ENCODE measurements at places on chromosomes 5 and 9.

GRCh38 chr9:68509689-68510088 lies 31.0 kb downstream of the TMEM252 start:
- DNase-seq, result no peak

DNA sequence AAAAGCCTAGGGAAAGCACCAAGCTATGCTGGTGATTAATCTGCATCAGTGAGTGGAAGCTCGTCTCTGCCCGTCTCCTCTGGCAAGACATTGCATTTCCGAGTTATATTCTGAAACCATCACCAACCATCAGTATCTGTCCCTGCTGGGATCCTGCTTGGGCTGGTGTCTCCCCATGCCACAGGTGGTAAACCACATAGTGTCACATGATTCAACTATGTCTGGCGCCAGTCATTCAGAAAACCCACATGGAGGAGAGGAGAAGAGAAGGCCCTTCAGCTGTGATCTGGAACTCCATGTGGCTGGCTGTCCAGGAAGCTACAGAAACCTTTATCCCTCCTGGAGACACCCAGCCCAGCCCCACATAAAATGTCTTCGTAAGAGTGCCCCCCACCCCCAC lies 4.8 kb downstream of the IL9 start:
- no peak for DNase-seq

DNA sequence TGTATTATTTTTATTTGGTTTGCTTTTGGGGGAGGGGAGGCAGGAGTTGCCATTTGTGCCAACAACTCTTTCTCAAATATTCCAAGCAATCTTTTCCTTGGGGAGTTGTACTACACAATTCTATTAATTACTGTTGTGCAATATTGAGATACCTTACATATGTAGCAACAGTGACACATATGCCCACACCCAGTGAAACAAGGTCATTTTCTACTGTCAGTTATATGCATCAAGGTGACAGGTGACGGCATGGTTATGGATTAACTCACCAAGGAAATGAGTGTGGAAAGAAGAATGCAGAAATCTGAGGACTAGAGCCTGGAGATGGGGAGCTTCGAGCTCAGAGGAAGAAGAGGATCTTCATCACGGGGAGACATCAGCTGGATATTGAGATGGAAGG lies 17.9 kb upstream of the MSMP start:
- no peak for DNase-seq

DNA sequence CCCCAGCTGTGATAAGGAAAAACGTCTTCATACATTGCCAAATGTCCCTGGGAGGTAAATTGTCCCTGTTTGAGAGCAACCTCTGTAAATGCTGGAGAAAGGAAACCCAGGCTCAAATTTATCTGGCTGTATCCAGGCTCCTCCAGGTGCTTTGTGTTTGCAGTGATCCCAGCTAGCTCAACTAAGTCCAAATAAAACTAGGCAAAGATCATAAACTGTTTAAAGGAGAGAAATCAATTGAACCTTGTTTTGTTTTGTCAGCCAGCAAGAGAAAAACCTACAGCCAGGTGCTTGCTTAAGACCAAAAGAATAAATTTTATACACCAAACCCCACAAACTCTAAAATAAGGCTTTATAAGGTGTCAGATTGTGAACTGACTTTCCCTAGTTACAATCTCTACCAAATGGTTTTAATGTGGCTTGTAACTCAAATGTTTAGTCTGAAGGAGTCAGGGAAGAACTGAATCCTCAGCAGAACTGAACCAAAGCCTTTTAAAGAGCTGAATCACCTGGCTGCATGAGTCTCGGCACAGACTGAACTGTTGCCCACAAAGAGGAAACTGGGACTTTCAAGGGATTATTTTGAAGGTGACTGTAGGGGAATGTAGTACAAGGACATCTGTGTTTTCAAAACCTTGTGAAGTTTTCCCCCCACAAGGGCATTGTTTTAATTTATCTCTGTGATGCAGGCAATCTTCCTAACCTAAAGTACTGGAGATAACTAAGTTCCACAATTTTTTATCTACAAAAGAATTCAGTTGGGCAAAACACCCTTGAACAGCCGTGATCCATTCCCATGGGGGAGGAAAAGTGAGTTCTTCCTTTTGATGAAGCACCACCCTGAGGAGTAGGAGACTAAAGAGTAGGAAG lies 201.7 kb upstream of the TARS1 start:
- DNase-seq, result no peak

DNA sequence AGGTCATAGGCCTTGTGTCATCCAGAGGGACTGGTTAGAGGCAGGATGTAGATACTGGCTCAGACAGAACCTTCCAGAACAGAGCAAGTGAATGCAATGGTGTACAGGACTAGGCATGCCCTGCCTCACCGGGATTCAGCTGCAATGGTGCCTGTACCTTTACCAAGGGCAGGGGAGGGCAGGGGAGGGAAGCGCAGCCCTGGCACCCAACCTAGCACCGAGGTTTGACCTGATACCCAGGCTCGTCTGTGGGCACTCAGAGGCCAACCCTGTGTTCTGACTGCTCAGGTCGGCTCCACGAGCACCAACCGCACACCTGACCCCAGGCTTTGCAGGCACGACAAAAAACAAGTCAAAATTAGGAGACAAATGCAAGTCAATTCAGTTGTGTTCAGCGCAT lies 47.3 kb upstream of the GFPT2 start:
- DNase-seq, result no peak

- no peak for DNase-seq
Measured at GRCh38 chr5:62263401-62263800, 42.6 kb upstream of the KIF2A start.

DNA sequence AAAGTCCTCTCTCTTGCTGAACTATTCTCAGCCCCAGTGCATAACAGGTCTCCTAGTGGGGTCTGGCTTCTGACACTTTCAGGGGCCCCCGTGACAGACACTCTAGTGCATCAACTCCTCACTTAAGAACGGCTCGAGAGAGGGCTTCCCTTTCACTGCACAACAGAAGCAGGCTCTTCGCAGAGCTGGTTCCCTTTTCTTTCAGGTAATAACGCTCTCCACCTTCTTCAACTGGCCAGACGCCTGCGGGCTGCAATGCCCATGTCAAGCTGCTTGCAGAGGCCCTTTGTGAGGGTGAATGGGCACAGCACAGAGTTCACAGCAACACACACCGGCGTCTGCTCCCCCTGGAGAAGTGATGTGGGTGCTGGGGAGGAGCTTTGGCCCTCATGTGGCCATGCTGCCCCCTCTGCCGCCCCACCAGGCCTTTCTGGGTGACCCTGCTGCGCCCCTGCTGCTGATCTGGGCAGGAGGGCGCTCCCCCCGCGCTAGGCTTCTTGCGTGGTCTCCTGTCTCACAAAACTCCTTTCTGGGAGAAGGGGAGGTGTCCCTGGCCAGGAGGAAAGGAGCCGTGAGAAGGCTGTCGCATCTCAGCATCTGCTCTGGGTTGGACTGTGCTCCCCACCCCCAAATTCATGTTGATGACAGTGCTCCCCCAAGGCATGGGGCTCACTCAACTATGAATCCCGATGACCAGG lies 2.4 kb downstream of the MRPL36 start:
- DNase-seq, result no peak

DNA sequence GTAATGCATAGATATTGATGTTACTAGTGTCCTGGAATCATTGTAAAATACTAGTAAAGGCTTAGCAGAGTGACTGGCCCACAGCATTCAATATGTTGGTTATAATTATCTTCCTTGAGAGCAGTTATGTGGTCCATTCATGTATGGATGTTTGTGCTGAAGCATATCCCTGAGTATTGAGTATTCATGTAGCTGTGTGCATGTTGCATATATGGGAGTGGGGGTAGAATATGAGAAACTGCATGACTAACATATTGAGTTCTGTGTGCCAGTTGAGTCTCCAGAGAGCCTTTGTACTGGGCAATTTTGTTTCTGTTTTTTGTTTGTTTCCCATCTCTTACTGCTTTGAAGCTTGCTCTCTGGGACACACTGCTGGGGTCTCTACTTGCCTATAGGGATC lies 222.7 kb upstream of the TRIM32 start:
- no peak for DNase-seq

GRCh38 chr9:129027685-129028191 lies 393 bp downstream of the SH3GLB2 start:
- DNase-seq, result no peak

GRCh38 chr5:72691751-72692150 lies 124.7 kb upstream of the TNPO1 start:
- DNase-seq, result no peak

DNA sequence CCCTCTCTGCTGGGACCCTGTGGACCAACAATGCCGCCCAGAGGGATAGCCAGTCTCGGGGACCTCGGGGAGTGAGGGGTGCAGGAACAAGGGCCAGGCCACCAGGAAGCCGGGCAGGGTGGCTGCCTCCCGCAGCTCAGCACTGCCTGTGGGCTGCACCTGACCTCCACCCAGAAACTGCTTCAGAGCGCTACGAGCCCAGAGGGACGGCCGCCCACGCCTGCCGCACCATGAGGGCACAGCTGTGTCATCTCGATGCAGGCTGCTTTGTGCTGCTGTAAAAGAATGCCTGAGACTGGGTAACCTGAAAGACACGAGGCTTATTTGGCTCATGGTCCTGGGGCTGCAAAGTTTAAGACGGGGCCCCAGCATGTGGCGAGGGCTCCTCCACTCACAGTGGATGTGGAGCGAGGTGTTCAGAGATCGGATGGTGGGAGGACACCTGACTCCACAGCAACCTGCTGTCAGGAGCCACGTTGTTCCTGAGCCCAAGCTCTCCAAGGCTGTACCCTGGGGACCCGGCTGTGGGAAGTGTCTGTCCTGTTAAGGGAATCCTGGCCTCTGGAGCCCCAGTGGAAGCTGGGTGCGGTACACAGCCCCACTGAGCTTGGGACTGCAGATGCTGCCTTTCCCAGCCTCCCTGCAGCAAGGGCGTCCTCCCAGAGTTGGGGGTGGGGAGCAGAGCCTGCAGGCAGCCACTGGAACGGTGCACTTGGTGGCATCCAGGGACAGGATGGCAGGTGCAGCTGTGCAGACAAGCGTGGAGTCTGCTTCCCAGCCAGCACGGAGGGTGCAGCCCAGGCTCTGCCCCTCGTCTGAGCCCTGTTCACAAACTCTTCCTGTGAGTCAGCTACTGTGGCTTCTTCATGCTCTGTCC lies 11.8 kb upstream of the ZDHHC11 start:
- no peak for DNase-seq

- DNase-seq, result no peak
Measured at GRCh38 chr5:96946381-96946780, 10.5 kb downstream of the LNPEP start.

DNA sequence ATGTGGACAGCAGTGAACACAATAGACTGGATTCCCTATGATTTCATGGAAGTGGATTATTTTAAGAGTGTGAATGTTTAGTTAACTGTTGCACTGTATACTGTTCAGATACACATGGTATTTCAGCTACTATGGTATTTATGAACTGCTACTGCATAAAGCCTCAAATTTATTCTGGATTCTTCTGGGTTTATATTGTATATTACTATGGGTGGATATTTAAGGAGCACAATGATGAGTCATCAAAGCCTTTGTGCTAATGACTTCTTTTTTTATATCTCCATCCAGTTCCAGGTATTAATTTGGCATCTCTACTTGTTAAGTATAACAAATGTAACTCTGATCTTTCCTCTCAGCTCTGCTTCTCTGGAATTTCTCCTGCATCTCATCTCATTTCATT lies 6.8 kb downstream of the KDM4C start:
- DNase-seq, result no peak
